Stimulated activated CD8-positive, alpha-beta memory T cell treated with anti-CD3 and anti-CD28 coated beads, Interleukin-4, amount 100 ng/mL, for 4 hours (primary cell): ENCODE measurements at places on chromosomes 4 and X.

DNA sequence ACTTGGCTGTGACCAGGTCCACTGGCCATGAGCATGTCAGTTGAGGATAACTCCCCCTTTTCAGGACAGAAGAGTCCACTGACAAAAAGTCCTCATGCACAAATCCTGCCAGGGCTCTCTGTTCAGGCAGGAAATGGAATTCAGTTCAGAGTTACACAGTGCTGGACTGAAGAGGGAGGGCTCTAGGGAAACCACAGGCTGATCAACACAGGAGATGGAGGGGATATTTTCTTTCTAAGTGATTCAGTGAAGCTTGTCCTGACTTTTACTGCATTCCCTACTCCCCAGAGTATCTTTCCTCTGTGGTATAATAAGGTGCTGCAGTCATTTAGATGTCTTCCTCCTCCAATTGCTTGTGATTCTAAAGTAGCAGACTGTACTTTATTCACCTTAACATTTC, 335.5 kb upstream of the IGFBP7 start:
- DNase-seq, result no peak

- no peak for DNase-seq
These were observed 93.1 kb downstream of the STK32B start for GRCh38 chr4:5144384-5144783.

GRCh38 chrX:41391606-41392005, 55.5 kb upstream of the NYX start:
- DNase-seq, result no peak

DNA sequence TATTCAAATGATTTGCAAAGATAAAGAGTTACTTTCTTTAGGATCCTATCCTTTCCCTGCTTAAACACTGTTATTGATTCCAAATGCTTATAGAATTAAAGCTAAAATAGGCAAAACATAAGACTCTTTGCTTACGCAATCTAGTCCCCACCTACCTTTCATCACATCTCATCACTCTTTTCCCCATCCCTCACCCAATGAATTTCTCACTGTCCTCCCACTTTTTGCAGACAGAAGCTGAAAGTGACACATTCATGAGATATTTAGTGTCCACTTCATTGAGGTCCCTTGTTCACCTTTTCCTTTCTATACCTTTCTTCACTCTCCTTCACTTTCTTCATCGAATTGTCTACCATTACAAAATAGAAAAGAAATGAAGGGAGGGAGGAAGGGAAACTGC, 424 bp downstream of the SATL1 start:
- DNase-seq, result no peak

DNA sequence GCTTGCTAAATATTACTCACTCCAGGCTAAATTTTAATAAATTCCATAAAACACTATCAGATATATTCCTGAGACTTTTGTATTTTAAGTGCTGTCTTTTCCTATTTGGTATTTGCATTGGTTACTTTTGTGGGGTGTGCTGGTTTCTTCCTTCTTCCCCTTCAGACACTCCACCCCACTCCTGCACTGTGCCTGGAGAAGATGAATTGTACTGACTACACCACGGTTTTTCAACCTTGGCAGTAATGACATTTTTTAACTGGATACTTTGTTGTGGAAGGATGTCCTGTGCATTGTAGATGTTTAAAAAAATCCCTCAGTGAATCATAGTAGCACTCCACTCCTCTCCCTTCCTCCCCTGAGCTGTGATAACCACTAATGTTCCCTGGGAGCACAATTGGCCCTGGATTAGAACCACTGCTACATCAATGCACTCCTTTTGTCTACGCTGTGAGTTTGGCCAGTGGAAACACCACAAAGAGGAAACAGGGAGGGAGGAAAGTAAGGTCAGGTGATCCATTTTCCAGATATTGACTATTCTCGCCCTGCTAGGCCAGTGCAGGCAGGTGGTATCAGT, 36.3 kb downstream of the SNCA start:
- DNase-seq, result no peak

- DNase-seq, result no peak
These were observed 30.1 kb upstream of the MXD4 start for GRCh38 chr4:2291705-2292645.

- DNase-seq, result no peak
These were observed 28.4 kb downstream of the PLS3 start for GRCh38 chrX:115589419-115589818.

GRCh38 chrX:69968950-69969349, 80.8 kb downstream of the AWAT2 start:
- DNase-seq, result no peak

GRCh38 chrX:137352101-137352660, 213.7 kb upstream of the ZIC3 start:
- DNase-seq, result no peak

GRCh38 chrX:69080855-69081465, 84.3 kb downstream of the PJA1 start:
- no peak for DNase-seq

DNA sequence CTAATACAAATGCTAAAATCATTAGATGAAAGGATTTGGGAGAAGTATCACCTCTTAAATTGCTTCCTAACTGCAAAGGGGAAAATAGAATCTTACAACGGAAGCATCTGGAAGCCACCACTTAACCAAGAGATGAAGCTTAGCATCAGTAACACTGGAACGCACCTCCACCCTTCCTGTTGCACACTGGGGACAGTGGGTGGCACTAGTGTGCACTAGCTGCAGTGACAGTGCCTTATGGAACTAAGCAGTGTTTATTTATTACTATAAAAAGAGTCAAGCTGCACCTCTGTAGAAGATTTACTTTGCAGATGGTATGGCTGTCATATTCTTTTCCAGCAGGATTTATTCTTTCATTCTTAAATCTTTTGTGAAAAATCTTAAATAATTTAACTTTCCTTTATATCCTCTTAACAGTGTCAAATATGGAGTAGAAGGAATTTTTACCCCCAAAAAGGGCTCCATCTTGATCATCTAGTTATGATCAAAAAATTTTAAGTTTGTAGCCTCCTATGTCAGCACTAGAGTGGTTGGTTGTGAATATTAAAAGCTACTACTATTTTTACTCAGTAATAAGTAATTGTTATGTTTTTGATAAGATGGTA, 76.7 kb downstream of the SCD5 start:
- no peak for DNase-seq

DNA sequence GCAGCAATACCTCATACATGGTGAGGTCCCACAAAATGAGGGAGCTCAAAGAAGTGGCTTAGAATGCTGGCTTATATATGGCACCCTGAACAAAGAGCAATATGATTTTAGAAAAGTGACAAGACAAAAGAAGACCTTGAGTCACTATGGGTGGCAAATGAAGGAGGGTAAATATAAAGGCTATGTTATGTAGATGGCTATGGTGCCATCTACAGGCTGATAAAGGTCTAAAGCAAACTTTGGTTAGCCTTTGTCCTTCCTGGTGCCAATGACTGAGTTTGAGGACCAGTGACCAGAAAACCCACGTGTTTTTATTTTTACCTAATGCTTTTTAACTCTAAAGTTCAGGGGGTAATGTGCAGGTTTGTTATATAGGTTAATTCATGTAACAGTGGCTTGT, 151.8 kb downstream of the CCNG2 start:
- DNase-seq, result no peak

DNA sequence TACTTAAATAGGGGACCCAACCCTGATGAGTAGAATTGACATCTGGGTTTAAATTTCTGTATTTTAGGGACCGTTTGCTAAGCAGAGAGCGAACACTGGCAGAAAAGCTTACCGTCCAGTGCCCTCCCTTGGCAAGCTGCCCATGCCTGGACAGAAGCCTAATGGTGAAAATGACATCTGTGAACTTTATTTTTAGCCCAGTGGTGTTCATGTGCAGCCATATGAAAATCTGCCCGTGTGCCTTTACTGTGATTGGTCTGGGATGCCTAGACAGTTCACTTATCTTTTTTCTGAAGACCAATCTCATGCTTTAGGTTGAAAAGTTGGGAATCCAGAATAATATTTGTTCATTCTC, 1.1 kb downstream of the STBD1 start:
- no peak for DNase-seq

- DNase-seq, result no peak
These were observed 86.0 kb downstream of the ATG4A start for GRCh38 chrX:108177351-108178142.

DNA sequence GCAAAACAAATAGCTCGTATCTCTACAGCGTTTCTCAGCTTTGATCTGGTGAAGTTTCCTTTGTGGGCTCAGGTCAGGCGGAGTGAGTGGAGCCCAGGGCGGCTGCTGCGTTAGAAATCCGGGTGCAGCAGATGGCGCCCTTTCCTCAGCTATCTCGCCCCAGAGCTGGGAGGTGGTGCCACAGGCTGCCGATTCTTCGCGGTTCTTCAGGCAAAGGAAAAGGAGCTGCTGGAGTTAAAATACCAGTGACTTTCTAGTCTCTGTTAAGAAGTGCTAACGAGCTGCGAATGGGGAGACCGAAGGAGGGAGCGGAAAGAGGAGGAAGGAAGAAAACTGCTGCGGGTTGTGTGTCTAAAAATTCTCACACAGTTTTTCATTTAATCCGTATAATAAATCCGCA, 114.6 kb downstream of the CPE start:
- DNase-seq, result no peak
